RWPE2 (cell line): ENCODE measurements at places on chromosomes 6 and 20.
A peak's percentile ranks its signal among the peaks of the same experiment; 100 is the strongest.

DNA sequence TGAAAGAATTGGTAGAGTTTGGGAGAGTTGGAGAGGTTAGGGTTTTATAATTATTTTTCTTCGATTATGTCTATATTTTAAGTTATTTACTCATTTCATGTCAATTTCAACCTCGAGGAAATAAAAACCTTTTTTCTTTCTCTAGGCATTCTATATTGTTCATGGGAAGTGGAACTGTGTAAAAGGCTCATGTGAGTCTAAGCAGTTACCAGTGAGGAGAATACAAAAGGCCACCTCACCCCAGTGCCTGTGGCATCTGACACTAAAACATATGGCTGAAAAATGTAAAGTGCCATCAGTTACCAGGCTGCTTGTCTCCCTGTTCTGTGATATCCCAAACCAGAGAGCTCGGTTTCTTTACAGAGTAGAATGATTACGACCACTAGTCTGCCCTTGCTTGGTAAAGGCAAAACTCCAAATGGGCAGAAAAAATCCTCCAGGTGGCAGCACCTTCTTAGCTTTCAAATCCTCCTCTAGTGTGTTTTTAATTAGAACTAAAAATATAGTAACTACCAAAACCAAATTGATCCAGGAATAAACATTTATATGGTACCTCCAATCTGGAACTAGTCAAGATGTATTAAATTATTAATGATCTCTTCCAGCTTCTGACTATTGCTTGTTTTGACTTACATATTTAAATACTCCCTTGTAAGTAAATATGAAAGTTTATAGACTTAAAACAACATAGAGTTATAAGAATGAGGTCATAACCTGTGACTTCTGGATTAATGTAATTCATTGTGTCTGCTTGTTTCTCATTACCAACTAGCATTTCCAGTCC, 122.6 kb upstream of the MCHR2 start:
- no peak for DNase-seq

DNA sequence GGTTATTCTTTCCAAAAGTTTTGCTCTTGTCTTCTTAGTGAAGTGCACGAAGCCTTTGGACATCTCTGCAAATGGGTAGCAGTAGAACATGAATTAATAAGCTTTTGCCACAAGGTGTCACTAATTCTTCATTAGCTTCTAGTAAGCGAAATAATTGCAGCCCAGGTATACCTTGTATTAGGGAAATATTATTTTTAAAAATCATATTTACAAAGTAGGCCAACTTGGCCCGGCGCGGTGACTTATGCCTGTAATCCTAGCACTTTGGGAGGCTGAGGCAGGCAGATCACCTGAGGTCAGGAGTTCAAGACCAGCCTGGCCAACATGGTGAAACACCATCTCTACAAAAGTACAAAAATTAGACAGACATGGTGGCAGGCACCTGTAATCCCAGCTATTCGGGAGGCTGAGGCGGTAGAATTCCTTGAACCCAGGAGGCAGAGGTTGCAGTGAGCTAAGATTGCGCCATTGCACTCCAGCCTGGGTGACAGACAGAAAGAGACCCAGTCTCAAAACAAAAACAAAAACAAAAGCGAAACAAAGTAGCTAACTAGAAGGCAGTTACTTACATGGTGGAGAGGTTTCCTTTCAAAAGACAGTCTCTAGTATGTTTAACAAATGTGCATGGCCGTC, 8.8 kb upstream of the RSPH3 start:
- DNase-seq, result no peak

DNA sequence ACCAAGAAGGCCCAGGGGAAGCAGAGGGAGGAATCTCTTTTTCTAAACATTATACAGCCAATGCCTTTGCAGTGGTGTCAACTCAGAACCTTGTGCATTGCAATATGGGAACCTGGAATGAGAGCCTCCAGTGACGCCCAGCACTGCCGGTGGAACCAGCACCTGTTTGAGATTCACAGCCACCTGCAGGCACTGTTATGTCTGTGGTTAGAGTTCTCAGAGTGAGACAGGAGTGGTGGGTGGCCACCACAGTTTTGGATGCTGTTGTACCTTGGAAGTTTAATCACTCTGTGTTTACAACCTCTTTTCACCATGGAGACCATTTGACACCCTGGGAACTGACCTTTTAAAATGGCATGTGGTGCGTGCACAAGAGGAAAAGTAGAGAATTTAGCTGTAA, 185.3 kb upstream of the KCNG1 start:
- no peak for DNase-seq

GRCh38 chr20:33373735-33374605, 27.3 kb downstream of the CDK5RAP1 start:
- DNase-seq, result no peak

DNA sequence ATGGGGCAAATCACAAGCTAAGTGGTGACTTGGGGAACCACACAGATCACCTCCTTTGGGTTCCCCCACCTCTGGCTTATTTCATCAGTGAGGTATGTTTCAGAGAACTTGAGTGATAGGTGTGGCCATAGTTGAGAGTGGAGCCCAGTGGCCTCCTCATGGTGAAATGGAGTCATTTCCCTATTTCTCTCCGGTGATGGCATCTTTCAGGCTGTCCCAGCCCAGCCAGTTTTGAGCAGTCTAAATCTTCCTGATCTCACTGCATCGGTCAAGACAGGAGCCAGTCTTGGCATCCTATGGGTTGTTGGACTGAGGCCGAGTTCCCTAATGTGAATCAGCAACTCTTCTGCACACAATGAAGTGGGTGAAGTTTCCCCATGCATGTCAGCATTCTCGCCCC, 132.4 kb downstream of the EYA2 start:
- DNase-seq, result no peak

- DNase-seq, result no peak
Measured at GRCh38 chr6:124962639-124963415, 590 bp downstream of the RNF217 start.

- DNase-seq, result no peak
Measured at GRCh38 chr6:74780831-74781230, 425.0 kb downstream of the COL12A1 start.

DNA sequence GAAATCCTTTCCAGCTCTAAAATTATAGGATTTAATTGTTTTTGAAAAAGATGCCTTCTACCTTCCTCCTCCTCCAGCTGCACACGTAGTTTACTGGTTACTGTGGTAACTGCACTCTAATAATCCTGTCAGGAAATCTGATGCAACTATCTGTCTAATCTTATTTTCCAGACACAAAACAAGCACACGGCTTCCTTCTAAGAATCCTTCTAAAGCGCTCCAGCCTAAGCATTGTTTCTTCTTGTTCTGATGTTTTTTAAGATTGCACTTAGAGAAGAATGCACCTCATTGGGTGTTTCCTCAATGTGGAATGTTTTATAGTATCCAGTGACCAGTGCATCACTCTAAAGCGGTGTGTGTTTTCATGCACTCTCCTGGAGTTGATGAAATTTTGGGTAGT, 63.6 kb downstream of the CARMIL1 start:
- no peak for DNase-seq

GRCh38 chr6:32692019-32692418, 25.6 kb upstream of the HLA-DQB1 start:
- no peak for DNase-seq

GRCh38 chr6:14075095-14075503, 42.5 kb upstream of the CD83 start:
- no peak for DNase-seq

GRCh38 chr6:33621711-33622388, 728 bp downstream of the ITPR3 start:
- no peak for DNase-seq

DNA sequence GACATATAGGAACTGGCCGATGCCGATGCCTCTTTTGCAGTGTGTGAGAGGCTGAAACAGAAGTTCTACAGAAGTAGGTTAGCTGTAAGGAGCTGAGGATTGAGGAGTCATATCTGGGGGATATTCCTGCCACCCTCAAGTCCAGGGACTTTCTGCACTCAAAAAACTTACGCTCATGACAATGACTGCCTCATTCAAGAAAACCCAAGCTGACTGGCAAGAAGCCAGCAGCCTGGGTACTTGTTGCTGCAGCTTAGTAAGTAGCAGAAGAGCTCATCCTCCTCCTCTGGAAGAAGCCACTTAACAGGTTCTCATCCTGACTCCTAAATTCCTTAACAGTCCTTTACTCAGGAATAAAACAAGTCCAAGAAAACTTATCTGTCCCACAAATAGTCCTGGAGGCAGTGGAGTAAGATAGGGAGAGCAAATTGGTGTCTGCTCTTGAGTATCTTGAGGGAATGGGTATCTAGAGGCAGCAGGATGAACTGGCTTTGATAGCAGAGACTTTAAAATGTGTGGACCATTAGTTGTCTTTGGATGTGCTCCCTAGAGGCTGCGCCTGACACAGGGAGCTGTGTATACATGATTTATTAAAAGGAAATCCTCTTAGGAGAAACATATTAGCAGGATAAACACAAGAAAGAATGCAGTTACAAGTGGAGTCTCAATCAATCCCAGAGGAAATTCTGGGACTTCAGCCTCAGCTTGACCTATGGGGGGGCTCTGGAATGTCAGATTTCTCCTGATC, 7.4 kb downstream of the CALHM5 start:
- DNase-seq, result no peak

- no peak for DNase-seq
Measured at GRCh38 chr6:138285800-138286199, 67.5 kb upstream of the PBOV1 start.

- DNase-seq, result peak; percentile 75
Measured at GRCh38 chr20:38126146-38126921, 38.7 kb downstream of the TGM2 start.

DNA sequence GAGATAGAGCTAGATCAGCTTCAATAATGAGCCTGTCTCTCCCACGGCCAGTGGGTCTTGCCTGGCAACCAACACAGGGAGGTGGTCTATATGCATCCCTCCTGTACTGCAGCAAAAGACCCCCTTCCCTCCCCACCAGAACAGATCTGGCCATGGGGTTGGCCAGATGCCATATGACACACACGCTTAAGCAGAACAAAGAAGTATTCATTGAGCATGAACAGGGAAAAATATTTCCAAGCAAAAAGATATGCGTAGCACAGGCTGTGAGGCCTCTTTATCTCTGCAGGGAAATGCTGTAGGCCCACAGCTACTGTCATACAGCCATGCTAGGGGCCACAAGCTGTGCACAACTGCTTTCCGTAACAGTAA, 73.4 kb upstream of the NRSN1 start:
- DNase-seq, result no peak

GRCh38 chr6:83138118-83138722, 54.8 kb downstream of the PGM3 start:
- DNase-seq, result no peak

GRCh38 chr6:25384967-25385366, 105.8 kb downstream of the CARMIL1 start:
- no peak for DNase-seq
